ENCODE measurements at places on chromosomes 7 and 10. TPM values are rescaled to one million over a fixed set of nuclear protein-coding genes. Genes with fewer than 3 reads are reported as not detected.

DNA sequence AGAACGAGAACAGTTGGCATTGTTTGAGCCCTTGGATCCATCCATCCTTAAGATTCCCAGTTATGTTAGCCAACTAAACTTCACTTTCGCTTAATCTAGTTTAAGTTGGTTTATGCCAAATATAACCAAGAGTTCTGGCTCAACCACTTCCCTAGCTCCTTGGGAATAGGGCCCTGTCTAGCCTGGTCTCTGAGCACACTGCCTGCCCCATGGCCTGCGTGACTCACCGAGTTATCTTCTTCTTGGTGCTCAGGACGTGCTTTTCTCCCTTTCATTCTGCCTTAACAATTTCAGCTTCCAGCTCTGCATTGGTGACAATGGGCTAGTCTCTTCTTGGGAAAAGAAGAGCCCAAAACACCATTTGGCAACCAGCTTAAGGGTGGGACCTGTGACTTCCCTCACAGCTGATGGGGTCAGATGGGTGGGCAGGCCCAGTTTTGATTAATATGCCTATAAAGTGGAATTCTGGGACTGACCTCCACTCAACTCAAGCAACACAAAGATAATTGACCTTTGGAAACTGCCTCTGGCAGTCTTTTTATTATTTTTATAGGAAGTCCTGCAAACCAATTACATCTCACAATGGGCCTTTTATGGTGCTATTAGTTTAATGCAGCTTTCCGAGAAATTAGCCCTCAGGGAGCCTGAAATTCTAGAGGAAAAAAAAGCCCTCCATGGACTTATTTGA is 126.4 kb downstream of the CFAP58 start:
- no peak for DNase-seq
- H3K27me3 ChIP-seq, result peaks cover 1% of the 10 kb centered on the region
- H3K4me3 ChIP-seq, result no peak overlapping the region
- no peak overlapping the region for H3K27ac ChIP-seq

- no peak overlapping the region for H3K27ac ChIP-seq
- H3K4me1 ChIP-seq, result no peaks in the 10 kb centered on the region
- H3K27me3 ChIP-seq, result no peaks in the 10 kb centered on the region
- no peaks in the 10 kb centered on the region for H3K36me3 ChIP-seq
- no peak overlapping the region for H3K4me3 ChIP-seq
Observed at GRCh38 chr7:91465595-91466061, 201.4 kb downstream of the FZD1 start.

- no peak for DNase-seq
- H3K27ac ChIP-seq, result peak overlapping the region; percentile 63
Observed at GRCh38 chr7:66145400-66146104, 30.9 kb downstream of the CRCP start.

- peaks cover 44% of the 10 kb centered on the region for H3K4me1 ChIP-seq
- no peak for DNase-seq
- H3K27me3 ChIP-seq, result no peaks in the 10 kb centered on the region
- no peaks in the 10 kb centered on the region for H3K36me3 ChIP-seq
- peak overlapping the region; percentile 96 for H3K4me3 ChIP-seq
Observed at GRCh38 chr10:89702121-89702480, 711 bp downstream of the KIF20B start.

DNA sequence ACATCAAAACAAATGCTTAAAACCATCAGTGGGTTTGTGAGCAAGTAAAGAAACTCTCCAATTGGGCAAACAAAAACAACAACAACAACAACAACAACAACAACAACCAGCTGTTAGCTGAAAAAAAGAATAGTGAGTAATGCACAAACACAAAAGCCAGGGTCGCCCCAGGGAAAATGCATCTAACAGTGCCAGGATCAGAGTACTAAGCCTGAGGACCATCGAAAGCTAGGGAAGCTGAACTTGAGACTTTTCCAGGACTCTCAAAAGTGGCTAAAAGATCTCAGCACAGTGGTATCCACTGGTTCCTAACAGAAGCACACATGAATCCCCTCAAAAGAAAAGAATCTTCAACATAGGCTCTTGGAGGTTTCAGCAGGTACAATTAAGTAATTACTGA is 83.3 kb downstream of the CPXM2 start:
- DNase-seq, result no peak
- H3K27me3 ChIP-seq, result peaks cover 30% of the 10 kb centered on the region
- no peak overlapping the region for H3K4me3 ChIP-seq
- H3K36me3 ChIP-seq, result no peaks in the 10 kb centered on the region
- no peaks in the 10 kb centered on the region for H3K4me1 ChIP-seq

DNA sequence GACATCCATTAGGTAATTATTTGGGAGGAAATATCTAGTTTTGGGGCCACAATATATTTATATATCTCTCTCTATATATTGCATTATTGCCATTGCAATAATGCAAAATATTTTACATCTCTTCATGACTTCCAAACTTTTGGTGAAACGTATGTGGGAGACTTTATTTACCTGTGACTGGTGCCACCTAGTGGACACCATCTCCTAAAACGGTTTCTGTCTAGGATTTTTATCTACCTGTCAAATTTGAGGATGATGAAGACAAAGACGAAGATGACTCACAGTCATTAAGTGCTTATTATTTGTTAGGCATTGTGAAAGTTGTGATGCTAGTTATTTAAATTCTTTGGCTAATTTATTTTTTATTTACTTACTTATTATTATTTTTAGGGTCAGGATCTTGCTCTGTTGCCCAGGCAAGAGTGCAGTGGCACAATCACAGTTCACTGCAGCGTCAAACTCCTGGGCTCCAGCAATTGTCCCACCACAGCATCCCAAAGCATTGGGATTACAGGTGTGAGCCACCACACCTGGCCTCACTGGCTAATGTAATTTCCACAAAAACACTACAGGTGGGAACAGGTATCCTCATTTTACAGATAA is 18.7 kb upstream of the CBLL1 start:
- H3K27me3 ChIP-seq, result peaks cover 28% of the 10 kb centered on the region
- H3K27ac ChIP-seq, result no peak overlapping the region
- no peak overlapping the region for H3K4me3 ChIP-seq
- no peaks in the 10 kb centered on the region for H3K4me1 ChIP-seq
- peak; percentile 57 for DNase-seq

- no peaks in the 10 kb centered on the region for H3K36me3 ChIP-seq
- no peak overlapping the region for H3K27ac ChIP-seq
- H3K4me1 ChIP-seq, result no peaks in the 10 kb centered on the region
Observed at GRCh38 chr10:129898706-129899268, 65.3 kb downstream of the EBF3 start.

DNA sequence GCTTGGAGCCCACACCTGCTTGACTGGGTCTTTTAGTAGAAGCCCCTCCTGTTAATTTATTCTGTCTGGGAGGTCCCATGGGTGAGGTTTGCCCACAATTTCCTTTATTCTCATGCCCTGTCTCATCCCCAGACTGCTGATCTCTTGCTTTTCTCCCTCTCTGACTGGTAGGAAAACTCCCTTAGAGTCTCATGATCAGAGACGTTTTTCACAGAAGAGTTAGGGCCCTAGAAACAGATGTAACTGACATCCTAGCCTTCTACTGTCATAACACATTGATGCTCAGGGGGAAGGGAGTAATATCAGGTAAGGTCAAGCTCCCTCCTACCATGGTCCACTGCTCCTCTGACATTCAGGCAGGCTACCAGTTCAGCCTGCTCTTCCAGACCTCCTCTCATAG is 43.7 kb upstream of the WASL start:
- H3K27ac ChIP-seq, result no peak overlapping the region
- H3K27me3 ChIP-seq, result no peaks in the 10 kb centered on the region
- no peaks in the 10 kb centered on the region for H3K36me3 ChIP-seq
- no peak for DNase-seq
- H3K4me1 ChIP-seq, result no peaks in the 10 kb centered on the region

DNA sequence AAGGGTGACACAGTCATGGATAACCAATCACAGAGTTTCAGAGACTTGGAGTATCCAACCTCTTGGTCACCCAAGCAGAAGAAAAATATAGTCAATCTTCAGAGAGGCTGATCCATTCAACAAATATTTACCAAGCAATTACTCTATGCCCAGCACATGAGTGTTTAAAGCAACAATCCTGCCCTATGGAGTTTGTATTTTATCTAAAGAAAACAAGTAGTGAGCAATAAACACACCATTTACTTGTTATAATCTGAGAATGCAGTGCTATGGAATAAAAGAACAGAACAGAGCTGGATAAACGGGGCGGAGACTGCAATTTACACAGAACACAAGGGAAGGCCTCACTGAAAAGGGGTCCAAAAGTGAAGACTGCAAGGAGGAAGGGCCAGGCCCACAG is 63.8 kb downstream of the GRB10 start:
- no peaks in the 10 kb centered on the region for H3K36me3 ChIP-seq
- no peak overlapping the region for H3K4me3 ChIP-seq
- no peaks in the 10 kb centered on the region for H3K27me3 ChIP-seq
- no peak for DNase-seq

GRCh38 chr7:50455658-50456057 is 5.5 kb upstream of the FIGNL1 start:
- H3K27me3 ChIP-seq, result no peaks in the 10 kb centered on the region
- DNase-seq, result no peak
- no peak overlapping the region for H3K27ac ChIP-seq
- peaks cover 14% of the 10 kb centered on the region for H3K4me1 ChIP-seq
- no peak overlapping the region for H3K4me3 ChIP-seq

- no peaks in the 10 kb centered on the region for H3K27me3 ChIP-seq
- DNase-seq, result no peak
- peaks cover 43% of the 10 kb centered on the region for H3K4me1 ChIP-seq
- no peak overlapping the region for H3K27ac ChIP-seq
- no peak overlapping the region for H3K4me3 ChIP-seq
- peaks cover 16% of the 10 kb centered on the region for H3K36me3 ChIP-seq
Observed at GRCh38 chr10:128058750-128059134, 67.5 kb downstream of the MKI67 start.

GRCh38 chr7:22019931-22020330 is 74.2 kb upstream of the CDCA7L start:
- peaks cover 19% of the 10 kb centered on the region for H3K27me3 ChIP-seq
- no peak overlapping the region for H3K27ac ChIP-seq
- H3K4me3 ChIP-seq, result no peak overlapping the region
- no peaks in the 10 kb centered on the region for H3K4me1 ChIP-seq

- DNase-seq, result no peak
- H3K4me3 ChIP-seq, result no peak overlapping the region
- no peaks in the 10 kb centered on the region for H3K36me3 ChIP-seq
- peaks cover 34% of the 10 kb centered on the region for H3K27me3 ChIP-seq
- no peak overlapping the region for H3K27ac ChIP-seq
Observed at GRCh38 chr10:99484626-99485581, 47.8 kb upstream of the NKX2-3 start.

- peaks cover 33% of the 10 kb centered on the region for H3K36me3 ChIP-seq
- no peaks in the 10 kb centered on the region for H3K27me3 ChIP-seq
- no peak overlapping the region for H3K4me3 ChIP-seq
- no peak for DNase-seq
- no peaks in the 10 kb centered on the region for H3K4me1 ChIP-seq
Observed at GRCh38 chr7:27523321-27523720, 139.4 kb downstream of the HIBADH start.

DNA sequence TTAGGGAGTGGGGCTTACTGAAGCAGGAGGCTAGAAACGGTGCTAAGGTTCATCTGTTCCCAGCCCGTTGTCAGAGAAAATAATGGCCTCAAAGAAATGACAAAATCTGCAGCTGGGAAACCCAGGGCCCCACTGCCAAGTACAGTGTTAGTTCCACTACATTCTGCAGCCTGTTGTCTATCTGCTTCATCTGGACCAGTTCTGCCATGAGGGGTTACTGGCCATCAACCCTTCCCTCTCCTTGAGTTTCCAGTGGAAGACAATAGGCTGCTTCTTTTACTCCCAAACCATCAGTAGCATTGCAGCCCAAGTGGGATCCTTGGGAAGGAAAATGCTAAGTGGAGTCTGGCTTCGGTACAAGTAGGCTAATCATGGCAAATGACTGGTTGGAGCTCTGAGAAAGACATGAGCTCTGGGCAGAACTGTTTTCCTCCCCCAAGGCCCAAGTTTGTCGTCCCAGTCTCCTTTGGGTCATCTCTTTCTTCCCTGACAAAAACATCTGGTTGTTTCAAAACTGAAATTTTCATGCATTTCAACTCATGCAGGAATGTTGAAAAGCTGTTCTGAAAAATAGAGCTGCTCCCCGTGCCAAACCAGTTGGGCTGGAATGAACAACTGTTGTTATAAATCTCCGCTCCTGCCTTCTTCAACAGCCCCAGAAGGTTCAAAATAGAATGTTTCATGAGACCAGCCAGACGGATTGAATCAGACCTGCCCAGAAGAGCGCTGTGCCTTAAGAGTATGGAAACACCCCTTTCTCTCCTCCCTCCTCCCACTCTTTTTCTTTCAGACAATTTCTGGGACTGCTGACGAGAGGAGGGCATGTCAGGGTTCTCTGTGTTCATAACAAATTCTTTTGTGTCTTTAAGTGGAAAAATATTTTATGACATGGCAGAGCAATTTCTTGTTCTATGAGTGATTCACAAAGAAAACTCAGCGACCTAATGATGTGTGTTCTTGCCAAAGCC is 116.6 kb downstream of the RAB18 start:
- no peaks in the 10 kb centered on the region for H3K36me3 ChIP-seq
- no peak for DNase-seq
- H3K4me3 ChIP-seq, result no peak overlapping the region
- peaks cover 21% of the 10 kb centered on the region for H3K27me3 ChIP-seq
- no peak overlapping the region for H3K27ac ChIP-seq

DNA sequence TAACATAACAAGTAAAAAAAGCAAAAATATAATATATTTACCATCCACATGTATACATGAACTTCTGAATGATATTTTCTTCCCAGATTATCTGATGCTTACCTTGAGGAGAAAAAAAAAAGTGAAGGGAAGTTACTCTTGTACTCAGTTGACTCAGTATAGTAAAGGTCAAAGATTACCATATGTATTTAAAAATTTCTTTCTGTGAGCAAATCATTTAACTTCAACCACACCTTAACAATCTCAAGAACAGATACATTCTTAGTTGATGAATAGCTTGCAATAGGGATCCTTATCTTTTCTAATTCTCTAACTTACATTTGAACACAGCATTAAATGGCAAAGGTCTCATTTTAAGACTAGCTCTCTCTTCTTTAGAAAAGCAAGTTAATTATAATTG is 29.8 kb downstream of the PRR15 start:
- H3K36me3 ChIP-seq, result no peaks in the 10 kb centered on the region
- H3K4me3 ChIP-seq, result no peak overlapping the region
- no peak overlapping the region for H3K27ac ChIP-seq
- DNase-seq, result no peak
- H3K27me3 ChIP-seq, result peaks cover 5% of the 10 kb centered on the region

- H3K4me3 ChIP-seq, result no peak overlapping the region
- no peak overlapping the region for H3K27ac ChIP-seq
- H3K36me3 ChIP-seq, result no peaks in the 10 kb centered on the region
Observed at GRCh38 chr7:139674341-139674740, 103.5 kb downstream of the HIPK2 start.

DNA sequence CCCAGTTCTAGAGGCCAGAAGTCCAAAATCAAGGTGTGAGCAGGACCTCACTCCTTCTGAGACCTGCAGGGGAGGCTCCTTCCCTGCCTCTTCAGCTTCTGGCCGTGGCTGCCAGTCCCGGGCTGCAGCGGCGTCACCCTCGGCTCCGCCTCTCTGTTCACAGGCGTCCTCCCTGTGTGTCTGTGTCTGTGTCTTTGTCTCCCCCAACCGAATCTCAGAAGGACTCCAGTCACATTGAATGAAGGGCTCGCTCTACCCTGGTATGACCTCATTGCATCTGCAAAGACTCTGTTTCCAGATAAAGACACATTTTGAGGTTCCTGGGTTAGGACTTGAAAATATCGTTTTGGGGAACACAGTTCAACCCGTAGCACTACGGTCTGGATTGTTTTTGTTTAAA is 33.1 kb upstream of the GALNT11 start:
- H3K4me1 ChIP-seq, result peaks cover 8% of the 10 kb centered on the region
- no peaks in the 10 kb centered on the region for H3K36me3 ChIP-seq
- H3K27me3 ChIP-seq, result peaks cover 29% of the 10 kb centered on the region
- H3K27ac ChIP-seq, result no peak overlapping the region

Gene PALS2
- 24.7 TPM for polyA plus RNA-seq

Gene COBL
- polyA plus RNA-seq, result not detected

Gene GHRHR
- not detected for polyA plus RNA-seq

Gene FKBP6
- not detected for polyA plus RNA-seq

Gene NRF1
- polyA plus RNA-seq, result 11.7 TPM

Gene CRTAC1
- not detected for polyA plus RNA-seq

Gene C10orf62
- not detected for polyA plus RNA-seq

Gene HMX3
- not detected for polyA plus RNA-seq

All from naive thymus-derived CD8-positive, alpha-beta T cell (primary cell).